ENCODE measurements at places on chromosomes 7 and 10.
A peak's percentile ranks its signal among the peaks of the same experiment; 100 is the strongest.

DNA sequence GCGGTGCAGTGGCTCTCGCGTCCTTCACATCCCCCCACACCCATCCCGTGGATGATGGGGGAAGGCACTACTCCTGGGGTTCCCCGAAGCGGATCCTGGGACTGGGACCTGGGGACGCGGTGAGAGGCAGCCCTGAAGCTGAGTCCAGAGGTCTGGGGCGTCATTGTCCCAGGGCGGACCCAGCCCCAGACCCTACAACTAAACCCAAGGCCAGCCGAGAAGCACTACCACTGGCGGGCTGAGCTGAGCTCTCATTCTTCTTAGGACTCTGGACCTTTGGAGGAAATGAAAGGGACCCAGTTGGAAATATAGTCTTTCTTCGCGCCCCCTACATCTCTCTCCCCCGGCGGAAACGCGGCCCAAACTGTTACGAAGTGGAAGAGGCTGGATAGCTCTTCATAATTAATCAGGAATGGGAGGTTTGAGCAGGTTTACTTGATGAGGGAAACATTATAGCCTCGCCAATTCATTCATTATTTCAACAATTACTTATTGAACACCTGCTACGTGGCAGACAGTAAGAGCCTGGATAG, 389 bp upstream of the FBXL15 start:
- no peak for DNase-seq

DNA sequence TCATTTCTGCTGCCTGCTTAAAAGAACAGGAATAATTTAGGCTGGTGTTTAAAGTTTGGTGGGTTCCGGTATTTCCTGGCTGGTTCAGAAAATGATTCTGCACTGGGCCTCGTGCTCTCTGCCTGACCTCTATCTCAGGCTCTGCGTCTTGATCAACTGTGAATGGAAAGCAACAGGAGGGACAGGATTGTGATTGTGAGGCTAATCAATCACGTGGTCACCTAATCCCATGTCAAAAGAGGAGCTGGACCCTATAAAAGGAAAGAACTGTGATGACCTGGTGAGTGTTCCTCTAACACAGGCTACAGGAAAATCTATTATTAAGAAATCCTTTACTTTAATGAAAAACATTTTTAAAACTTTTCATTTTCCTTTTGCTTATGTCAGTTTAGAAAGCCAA, at the start of gene DHX32:
TSS of gene DHX32 (minus strand) at position 101 of the 400 bp plus-strand sequence. CDS start 468 bp downstream, outside the sequence.
- no peak for DNase-seq

- DNase-seq, result no peak
Measured at GRCh38 chr7:133484086-133484485, 231.2 kb downstream of the EXOC4 start.

DNA sequence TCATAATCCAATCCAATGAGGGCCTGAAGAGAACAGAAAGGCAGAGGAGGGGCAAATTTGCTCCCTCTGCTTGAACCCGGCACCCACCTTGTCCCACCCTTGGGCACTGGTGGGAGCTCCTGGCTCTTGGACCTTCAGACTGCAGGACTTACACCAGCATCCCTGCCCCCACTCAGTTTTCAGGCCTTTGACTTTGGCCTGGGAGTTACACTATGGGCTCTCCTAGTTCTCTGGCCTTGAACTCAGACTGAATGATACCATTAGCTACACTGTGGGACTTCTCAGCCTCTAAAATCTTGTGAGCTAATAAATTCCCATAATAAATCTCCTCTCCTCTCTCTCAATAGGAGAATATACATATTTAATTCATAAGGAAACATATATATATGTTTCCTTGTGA, 114.4 kb downstream of the AHR start:
- DNase-seq, result no peak

DNA sequence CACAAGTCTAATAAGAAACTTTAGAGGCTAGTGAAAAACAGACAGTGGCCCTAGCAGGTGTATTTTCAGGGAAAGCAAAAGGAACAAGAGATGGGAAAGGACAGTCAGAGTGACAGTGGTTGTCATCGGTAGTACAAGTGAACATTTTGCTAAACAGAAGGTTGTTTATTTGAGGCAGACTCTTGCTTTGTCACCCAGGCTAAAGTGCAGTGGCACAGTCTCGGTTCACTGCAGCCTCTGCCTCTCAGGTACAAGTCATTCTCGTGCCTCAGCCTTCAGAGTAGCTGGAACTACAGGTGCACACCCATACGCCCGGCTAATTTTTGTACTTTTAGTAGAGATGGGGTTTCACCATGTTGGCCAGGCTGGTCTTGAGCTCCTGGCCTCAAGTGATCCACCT, 195.8 kb downstream of the RELN start:
- DNase-seq, result no peak

- DNase-seq, result no peak
Measured at GRCh38 chr7:65225422-65226006, 148.1 kb upstream of the ZNF92 start.

DNA sequence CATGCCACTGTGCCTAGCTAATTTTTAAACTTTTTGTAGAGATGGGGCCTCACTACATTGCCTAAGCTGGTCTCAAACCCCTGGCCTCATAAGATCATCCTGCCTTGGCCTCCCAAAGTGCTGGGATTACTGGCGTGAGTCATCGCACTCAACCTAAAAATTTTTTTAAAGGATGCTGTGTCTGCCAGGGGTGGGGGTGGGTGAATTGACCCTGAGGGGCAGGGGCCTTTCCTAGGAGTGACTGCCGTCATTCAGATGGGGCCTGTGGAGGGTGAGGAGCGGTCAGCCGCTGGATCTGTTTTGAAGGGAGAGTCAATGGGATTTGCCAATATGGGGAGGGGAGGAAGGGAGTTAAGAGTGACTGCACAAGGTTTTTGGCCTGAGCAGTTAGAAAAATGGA, 89.4 kb downstream of the C10orf105 start:
- DNase-seq, result peak; percentile 62

DNA sequence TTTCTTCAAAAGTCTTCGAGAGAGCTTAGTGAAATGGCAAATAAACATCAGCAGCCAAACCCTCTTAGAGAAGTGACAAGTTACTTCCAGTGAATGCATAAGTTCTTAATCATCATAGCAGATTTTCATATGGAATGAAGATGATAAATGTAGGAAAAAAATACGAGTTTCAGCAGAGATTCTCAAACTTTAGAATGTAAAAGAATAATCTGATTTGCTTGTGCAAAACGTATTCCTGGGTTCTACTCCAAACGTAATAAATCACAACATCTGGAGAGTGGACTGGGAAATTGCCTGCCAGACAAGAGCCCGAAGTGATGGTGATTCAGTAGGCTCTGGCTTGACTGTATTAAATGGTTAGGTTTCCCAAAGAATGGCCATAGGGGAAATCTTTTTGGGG, 62.2 kb downstream of the AKR1E2 start:
- DNase-seq, result peak; percentile 24

DNA sequence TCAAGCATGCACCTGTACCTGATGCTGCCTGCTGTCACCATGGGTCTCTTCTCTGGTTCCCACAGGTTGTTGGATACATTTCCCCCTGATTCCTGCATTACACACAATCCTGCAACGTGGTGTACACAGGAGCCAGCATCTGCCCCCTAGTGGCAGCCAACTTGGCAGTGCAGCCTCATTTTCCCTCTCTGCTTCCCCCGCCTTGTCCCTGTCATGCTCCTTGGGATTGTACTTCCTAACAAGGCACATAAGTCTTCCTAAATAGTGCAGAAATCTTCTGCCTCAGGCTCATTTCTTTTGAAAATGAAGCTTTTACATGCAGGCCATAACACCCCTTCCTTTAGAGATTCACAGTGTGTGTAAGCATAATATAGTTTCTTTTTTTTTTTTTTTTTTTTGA, 387.5 kb downstream of the CCSER2 start:
- peak; percentile 7 for DNase-seq

DNA sequence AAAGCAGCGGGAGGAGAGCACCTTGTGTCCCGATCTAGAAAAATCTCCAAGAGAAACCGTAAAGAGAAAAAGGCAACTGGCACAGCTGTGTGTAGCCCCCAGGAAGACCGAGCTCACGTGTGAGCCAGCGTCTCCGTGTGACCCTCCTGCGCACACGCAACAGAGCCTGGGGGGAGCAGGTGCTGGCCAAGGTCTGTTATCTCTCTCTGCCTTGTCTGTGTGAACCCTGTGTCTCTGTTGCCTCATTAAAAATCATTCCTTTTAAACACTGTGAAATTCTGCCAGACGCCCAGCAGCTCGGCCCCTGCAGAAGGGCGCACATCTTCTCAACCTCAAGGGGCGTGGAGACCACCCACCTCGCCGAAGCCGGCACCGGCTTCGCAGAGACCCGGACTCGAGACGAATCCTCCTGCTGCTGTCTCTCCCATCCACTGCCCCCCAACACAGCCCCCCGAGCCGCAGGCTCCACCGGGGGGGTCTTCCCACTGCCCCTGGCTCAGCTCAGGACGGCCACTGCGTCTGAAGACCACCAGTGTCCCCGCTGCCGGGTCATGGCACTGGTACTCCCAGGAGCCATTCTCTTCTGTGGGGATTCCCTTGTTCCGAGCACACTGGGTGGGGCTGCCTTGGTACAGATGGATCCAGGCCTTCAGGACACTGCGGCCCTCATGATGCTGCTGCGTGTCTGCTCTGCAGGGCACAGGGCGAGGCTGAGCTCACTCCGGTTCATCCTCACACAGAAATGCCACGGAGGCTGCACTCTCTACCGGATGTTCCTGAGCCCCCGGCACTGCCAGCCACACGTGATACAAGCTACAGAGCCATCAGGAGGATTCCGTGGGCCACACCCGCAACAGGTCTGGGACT, 94.3 kb upstream of the DNAAF5 start:
- DNase-seq, result no peak

DNA sequence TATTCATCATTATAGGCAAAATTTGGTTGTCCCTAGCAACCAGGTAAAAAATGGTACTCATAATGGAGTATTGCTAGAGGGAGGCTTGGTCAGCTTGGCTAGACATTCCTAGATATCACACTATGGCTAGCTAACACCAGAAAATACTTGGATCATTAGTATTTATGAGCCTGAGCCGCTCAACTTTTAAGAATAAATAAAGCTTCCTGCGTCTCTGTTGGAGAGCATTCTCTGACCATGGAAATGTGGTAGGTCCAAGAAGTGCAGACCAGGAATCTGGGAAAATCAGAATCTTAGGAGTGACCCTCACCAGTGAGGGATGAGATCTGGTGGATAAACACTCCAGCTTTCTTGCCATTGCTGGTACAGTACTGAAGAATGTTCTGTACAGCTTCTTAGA, 157.6 kb upstream of the AGR3 start:
- DNase-seq, result no peak

DNA sequence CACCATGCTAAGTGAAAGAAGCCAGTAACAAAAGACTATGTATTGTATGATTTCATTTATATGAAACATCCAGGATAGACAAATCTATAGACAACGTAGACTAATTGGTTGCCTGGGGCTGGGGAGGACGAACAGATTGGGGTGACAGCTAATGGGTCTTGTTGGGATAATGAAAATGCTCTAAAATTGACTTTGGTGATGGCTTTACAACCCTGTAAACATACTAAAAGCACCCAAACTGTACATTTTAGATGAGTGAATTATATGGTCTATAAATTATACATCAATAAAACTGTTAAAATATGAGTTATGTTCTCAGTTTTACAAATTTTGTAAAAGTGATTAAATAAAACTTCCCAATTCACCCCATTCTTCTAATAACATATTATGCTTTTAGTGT, 261.5 kb downstream of the ELMO1 start:
- DNase-seq, result no peak

- peak; percentile 50 for DNase-seq
Measured at GRCh38 chr7:26198133-26198780, 2.3 kb downstream of the HNRNPA2B1 start.

- no peak for DNase-seq
Measured at GRCh38 chr7:5776894-5777660, 4.4 kb downstream of the RNF216 start.

- DNase-seq, result peak; percentile 45
Measured at GRCh38 chr7:66013938-66014337, 31.9 kb upstream of the GUSB start.

GRCh38 chr7:97868788-97869187, 3.4 kb downstream of the ASNS start:
- DNase-seq, result no peak

GRCh38 chr7:117243390-117243789, 79.5 kb downstream of the WNT2 start:
- DNase-seq, result no peak

GRCh38 chr7:138370956-138371355, 89.1 kb upstream of the TRIM24 start:
- no peak for DNase-seq

DNA sequence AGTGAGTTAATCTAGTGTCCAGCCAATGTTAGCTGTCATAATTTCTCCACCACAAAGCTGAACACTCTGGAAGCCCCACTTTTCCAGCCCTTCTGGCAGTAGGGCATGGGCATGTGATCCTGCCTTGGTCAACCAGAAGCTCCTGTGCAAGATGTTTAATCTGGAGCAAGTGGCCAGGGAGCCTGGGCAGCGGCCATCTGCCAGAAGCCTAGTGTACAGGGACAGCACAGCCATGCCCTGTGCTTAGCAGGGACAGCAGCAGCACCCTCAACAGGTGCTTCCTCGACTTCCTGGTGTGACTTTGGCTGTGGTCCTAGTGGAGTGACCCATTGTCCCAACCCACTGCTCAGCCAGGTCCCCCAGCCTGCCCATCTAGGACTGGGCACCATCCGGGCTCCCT, 10.3 kb downstream of the RBP3 start:
- no peak for DNase-seq

- no peak for DNase-seq
Measured at GRCh38 chr7:104185346-104185745, 22.5 kb downstream of the ORC5 start.

- no peak for DNase-seq
Measured at GRCh38 chr10:112981553-112981952, 31.5 kb downstream of the TCF7L2 start.

DNA sequence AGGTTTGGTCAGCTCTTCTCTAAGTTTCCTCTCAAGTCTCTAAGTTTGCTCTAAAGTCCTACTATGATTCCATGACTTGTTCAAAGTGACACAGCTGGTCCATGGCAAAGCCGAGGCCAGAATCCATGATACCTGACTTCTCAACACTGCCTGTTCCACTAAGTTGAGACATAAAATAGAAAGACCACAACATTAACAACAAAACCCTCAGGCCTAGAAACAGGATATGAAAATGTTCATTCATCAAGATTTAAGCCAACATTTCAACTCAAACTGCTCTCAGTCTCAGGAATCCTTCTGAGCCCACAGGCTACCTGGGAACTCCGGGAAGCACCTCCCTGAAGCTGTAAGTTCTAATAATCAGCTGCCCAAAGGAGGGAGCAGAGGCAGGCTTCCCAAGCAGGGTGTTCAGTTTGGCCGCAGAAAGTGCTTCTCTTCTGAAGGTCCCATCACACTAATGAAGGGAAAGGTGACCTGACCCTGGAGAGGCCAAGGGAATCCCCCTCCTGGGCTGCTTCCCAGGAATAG, 62.9 kb downstream of the STK17A start:
- no peak for DNase-seq

All from umbilical cord (tissue), 2 donors.